A172 (cell line): ENCODE measurements at places on chromosomes 16 and 17. TPM values are rescaled to one million over a fixed set of nuclear protein-coding genes. Genes with fewer than 3 reads are reported as not detected.

DNA sequence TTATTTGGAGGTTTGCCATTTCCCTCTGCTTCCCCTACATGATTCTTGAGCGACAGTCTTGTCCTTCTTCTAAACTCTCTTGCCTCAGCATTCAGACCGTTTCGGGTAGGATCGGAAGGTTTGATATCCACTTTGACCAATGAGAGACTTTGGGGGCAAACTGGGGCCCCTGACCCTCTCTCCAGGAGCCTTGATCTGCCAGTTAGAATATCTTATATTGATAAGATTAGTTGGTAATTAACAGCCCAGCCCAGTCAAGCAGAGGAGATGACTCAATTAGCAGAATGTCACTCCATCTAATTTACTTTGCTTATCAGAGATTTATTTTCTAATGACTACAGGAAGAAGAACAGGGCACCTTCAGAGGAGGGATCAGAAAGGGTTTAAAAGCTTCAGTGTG, 532.8 kb downstream of the XYLT1 start:
- no peak for DNase-seq

GRCh38 chr17:68527314-68527713, 15.1 kb downstream of the PRKAR1A start:
- no peak for DNase-seq

MMP15 gene
- total RNA-seq = 6.4 and 8.0 TPM in 2 replicates

DNA sequence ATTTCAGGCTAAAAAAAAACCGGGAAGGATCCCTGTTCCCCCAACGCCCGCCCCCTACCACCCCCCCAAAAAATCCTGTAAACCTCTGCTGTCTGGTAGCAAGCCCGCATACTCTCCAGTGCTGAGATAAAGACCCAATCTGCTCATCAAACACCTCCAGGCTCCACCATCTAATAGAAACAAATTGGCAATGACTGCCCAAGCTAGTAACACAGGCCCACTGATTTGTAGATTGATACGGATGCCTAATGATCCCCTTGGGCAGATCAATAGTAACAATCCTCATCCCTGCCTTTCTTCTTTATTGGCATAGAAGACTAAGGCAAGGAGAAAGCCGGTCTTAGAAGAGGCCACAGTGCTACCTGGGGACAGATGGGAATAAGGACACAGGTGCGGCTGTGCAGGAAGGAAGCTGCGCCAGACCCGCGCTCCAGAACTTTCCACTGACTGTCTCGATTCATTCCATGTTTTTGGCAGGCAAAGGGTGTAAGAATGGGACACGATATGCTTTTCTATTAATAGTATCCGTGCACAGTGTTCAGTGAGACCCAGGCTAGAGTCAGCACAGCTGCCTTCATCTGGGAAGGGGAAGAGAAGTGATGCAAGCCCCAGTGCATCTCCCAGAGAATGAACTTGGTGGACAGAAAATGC, 407.6 kb upstream of the PSMD7 start:
- DNase-seq = no peak

DNA sequence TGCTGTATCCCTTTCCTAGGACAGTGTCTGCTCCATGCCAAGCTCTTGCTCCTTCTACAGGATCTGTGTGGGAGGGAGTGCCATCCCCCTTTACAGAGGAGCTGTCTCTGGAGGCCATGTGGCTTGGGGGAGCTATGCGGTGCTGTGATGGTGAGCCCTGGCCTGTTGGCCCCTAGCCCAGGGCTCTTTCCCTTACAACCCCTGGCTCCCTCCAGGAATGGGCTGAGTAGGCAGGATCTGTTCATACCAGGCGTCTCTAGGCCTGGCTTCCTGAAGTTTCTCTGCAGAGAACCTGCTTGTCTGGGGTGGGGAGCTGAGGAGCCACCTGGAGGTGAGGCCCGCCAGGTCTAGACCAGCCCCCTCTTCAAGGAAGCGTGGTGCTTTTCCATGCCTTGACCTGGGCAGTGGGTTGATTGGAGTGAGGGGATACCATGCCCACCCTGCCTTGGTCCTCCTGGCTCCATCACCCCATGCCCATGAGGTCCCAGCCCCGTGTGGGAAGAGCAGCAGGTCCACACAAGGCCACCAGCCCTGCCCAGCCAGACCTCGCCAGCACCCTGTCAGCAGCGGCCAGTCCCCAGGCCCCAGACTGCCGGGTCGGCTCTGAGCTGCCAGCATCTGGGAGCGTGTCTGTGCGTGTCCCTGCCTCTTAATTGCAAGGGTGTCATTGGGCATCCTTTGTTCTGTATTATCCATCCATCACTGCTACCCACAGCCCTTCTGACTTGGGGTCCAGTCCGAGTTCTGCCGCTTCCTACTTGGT, 14.7 kb downstream of the LLGL2 start:
- no peak for DNase-seq

DNA sequence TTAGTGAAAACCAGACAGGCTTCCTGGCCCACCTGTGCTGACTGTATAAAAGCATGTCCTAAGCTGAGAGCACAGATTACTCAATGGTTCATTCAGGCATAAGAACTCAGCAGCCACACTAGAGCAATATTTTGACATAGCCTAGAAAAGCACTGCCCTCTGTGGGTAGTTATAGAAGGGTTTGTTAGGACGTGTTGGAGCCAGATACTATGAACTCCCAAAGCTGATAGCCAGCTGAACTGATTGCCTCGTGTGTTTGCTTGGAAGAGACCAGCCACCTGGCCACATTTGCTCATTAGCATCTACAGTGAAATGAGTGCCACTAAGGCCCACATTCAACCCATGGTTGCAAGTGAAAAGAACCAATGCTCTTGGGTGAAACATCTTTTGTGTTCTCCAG, 30.8 kb upstream of the ABCA5 start:
- no peak for DNase-seq

CES1 gene
- not detected in 2 replicates for total RNA-seq

DNA sequence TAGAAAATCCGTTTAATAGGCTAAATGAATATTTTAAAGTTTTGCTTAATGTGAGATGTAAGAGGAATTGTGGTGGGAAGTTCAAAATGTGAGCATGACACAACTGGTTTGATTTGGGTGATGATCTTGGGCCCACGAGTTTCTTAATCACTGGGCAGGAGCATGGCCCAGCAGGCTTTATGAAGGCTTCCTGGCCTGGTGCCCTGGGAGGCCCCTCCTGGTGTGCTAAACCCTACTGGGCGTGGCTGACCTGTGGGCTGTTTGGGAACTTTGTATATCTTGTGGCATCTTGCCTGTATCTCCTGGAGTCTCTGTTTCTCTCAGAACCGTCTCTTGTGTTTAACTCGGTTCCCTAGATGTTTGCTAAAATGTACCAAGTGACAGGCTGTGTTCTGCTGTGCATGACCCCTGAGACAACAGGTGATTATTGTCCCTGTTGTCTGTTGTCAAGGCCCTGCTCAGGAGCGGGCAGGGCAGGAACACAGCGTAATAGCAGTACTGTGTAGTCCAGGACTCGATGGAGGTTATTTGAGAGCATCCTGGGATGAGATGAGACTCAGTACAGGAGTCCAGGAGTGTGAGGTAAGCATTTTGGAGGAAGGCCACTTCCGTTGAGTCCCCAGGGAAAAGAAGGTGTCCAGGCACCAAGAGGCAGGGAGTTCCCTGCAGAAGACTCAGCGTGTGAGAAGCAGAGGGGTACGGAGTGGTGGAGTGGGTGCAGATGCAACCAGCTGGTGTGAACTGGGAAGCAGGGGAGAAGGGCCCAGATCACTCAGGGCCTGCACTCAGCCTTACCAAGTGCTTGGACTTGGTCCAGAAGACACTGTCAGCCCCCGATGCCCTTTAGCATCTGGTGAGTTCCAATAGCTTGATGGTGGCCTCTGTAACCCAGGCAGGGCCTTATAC, 48.5 kb downstream of the B9D1 start:
- DNase-seq = no peak

DNA sequence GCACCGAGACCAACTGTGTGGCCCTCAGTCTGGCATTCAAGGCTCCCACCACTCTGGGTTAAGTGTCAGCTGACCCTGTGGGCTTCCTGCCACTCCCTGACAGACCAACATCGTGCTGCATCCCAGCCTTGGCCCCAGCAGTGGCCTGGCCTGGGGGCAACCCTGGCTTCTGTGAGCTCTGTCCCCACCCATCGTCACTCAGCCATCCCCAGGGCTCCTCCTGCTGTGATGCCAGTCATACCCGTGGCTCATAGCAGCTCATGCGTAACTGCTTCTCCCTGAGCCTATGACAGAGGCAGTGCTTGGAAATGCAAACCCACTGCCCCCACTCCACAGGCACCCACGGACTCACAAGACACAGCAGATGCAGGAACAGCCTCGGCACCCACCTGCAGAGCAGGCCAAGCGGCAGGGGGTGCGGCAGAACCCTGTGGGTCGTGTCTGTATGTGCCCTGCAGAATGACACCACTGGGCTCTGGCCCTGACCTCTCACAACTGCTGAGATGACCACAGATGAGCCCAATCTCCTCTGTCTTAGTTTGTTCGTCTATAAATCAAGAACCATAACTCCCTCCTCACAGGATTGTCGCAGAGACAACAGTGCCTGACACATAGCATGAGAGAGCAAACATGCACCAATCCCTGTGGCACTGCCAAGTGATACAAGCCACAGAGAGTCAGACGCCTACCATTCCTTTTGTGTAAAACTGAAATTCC, 26.6 kb downstream of the PIEZO1 start:
- DNase-seq = peak; percentile 51

LPO gene
- not detected in 2 replicates for total RNA-seq

WDR81 gene
- total RNA-seq = 22.2 and 25.5 TPM in 2 replicates

- no peak for DNase-seq
Measured at GRCh38 chr16:84058664-84059063, 16.1 kb upstream of the SLC38A8 start.

DNA sequence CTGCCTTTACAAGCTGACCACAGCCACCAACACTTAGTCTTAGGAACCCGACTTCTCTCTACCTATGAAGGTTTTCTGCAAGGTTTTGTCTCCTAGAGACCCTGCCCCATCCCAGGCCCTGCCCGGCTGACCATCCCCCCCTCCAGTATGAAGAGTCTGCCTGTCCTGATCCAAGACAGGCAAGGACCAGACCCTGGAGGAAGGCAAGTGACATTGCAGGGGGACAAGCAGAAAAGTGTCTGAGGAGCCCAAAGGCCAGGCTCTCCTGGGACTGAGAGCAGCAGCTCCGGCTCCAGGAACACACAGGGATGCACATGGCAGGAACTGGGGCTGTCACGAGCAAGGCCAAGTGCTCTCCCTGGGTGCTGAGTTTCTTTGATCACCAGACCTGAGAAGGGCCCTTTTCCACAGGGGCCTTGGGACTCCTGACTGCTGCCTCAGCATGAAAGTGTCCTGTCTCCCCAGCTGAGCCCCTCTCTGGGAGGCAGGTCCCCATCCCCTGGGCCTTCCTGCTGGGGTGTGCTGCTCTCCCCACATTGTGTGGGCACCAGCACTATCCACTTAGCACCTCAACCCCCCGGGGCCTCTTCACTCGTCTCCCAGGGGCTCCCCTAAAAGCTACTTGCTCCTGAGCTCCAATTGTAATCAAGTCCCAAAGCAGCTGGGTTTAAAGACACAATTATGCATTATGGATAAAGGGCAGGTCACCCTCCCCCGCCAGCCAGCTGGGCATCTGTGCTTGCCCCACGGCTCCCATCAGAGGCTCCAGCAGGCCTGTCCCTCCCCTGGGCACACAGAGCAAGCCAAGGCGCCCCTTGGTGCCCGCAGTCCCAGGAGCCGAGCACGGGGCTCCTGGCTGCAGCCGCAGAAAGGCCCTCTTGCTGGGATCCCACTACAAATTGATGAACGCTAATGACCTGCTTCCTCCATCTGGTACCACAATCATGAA, 11.6 kb upstream of the CACNG4 start:
- DNase-seq = peak; percentile 21

- no peak for DNase-seq
Measured at GRCh38 chr16:24552705-24553246, 13.4 kb downstream of the RBBP6 start.

DNA sequence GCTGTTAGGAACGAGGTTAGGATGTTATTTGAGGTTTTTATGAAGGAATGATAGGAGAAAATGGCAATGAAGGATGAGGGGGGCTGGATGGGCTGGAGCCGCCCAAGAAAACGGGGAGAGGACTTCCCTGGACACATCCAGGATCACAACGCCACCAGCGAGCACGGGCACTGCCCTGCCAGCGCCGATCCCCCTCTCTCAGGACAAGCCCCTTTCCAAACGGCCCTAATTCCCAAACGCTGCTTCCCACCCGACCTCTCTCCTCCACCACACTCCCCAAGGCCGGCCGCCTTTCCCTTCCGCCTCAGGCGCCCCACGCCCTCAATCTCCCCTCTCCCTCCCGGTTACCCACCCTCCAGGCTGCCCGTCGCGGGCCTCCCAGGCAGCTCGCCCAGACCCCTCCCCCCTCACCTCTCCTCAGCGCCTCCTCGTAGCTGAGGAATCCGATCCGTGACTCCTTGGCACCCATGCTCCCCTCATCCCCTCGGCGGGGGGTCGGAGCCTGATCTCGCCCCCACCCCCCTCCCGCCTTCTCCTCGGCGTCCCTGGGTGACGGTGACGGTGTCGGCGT, 377 bp downstream of the USP32 start:
- no peak for DNase-seq

- peak; percentile 28 for DNase-seq
Measured at GRCh38 chr16:21950782-21951521, 2.2 kb upstream of the UQCRC2 start.

DNA sequence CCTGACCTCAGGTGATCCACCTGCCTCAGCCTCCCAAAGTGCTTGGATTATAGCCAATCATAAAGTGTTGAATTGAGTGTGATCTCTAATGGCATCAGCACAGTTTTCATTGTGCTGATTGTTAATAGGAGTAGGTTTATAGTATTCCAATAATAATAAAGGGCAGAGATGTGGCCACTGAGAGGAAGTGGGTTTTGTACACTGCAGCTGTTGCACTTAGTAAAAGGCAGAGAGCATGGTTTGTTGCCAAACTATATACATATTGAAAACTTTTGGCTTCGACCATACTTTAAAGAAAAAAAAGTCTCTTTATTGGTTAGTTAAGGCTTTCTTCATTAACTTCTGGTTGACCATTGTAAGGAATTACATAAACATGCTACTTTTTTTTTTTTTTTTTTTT, 185.9 kb downstream of the CDK5R1 start:
- DNase-seq = no peak

HIGD1B gene
- not detected in 2 replicates for total RNA-seq

TBC1D3E gene
- total RNA-seq = not detected in 2 replicates

DNA sequence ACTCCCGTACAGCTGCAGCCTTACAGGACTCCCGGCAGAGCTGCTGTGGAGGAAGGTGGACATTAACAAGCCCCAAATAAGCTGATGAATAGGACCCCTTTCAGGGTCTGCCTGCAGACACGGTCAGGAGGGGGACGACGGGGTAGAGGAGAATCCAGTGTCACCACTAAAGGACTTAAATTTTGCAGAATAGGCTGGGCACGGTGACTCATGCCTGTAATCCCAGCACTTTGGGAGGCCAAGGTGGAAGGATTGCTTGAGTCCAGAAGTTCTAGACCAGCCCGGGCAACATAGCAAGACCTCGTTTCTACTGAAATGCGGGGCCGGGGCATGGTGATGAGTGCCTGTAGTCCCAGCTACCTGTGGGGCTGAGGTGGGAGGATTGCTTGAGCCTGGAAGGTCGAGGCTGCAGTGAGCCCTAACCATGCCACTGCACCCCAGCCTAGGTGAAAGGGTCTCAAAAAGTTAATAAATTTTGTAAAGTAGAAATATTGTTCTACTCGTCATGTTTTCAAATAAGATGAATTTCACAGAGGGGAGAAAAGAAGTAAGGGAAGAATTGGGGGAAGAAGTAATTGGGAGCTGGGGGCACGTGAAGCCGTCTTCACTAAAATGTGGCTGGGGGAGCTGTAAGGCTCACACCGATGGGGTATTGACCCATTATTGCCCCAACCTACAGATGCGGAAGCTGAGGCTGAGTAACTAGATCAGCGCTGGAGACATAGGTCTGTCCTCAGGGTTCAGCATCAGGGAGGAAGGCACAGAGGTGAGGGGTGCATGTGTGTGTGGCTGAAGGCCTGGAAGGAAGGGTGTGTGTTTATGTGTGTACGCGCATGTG, 4.7 kb downstream of the LITAFD start:
- no peak for DNase-seq
